ENCODE measurements at places on chromosomes 7 and 10. TPM values are rescaled to one million over a fixed set of nuclear protein-coding genes. Genes with fewer than 3 reads are reported as not detected.

GRCh38 chr10:17617031-17617911, at the start of gene HACD1:
Gene HACD1, minus strand, starts transcription at chr10:17617374. Its CDS starts 35 bp downstream, at chr10:17617339.
- no peaks in the 10 kb centered on the region for H3K36me3 ChIP-seq
- DNase-seq, result peak; percentile 87
- peak within 1 kb of the TSS; percentile 61 for H3K4me3 ChIP-seq
- peak within 1 kb of the TSS; percentile 53 for H3K27ac ChIP-seq
- H3K27me3 ChIP-seq, result no peaks in the 10 kb centered on the region

DNA sequence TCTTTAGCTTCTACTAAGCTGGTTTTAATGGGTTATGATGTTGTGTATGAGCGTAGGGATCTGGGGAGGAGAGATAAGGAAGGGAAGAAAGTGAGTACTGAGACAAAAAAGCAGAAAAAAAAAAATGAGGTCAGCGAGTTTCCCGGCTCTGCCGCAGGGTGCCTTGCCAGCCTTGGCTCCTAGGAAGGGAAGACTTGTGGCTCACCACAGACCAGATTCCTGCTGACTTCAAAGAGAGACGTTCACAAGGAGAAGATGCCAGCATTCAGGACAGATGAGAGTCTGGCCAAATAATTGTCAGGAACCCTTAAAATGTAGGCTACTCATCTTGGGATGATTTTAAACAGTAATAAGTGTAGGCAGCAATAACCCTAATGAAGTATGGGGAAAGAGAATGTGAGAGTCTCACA, 11.4 kb upstream of the FAS start:
- no peaks in the 10 kb centered on the region for H3K36me3 ChIP-seq
- H3K27me3 ChIP-seq, result no peaks in the 10 kb centered on the region
- H3K27ac ChIP-seq, result peak overlapping the region; percentile 20
- H3K4me3 ChIP-seq, result no peak overlapping the region

DNA sequence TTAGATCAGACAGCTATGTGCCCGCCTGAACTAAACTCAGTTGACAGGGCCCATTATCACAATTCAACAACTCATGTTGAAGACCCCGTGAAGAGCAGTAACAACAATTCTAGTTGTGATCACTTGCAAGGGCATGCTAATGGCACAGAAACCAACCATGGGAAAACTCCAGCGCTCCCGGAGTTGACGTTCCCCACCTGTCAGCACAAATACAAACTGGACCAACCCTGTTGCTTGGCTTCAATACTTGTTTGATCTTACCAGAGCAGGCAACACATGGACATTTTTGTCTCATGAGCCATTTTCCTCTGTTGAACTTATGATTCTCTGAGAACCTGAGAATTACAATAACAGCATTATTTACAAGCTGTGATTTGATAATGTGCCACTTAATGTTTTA, 119.0 kb upstream of the LANCL2 start:
- no peaks in the 10 kb centered on the region for H3K27me3 ChIP-seq
- no peak overlapping the region for H3K27ac ChIP-seq
- H3K4me1 ChIP-seq, result no peaks in the 10 kb centered on the region
- DNase-seq, result no peak
- no peak overlapping the region for H3K4me3 ChIP-seq
- no peaks in the 10 kb centered on the region for H3K36me3 ChIP-seq

- no peak for DNase-seq
- H3K27ac ChIP-seq, result no peak overlapping the region
- H3K27me3 ChIP-seq, result no peaks in the 10 kb centered on the region
- H3K4me1 ChIP-seq, result no peaks in the 10 kb centered on the region
- no peaks in the 10 kb centered on the region for H3K36me3 ChIP-seq
Measured at GRCh38 chr7:91039033-91039432, 225.2 kb upstream of the FZD1 start.

GRCh38 chr7:87219545-87220025, at the start of gene TMEM243:
Gene TMEM243, minus strand, starts transcription at chr7:87219732. Its CDS starts 229 bp downstream, at chr7:87219503.
- peaks cover 19% of the 10 kb centered on the region for H3K4me1 ChIP-seq
- no peaks in the 10 kb centered on the region for H3K36me3 ChIP-seq
- DNase-seq, result peak; percentile 85
- H3K27me3 ChIP-seq, result no peaks in the 10 kb centered on the region
- H3K4me3 ChIP-seq, result peak within 1 kb of the TSS; percentile 88

DNA sequence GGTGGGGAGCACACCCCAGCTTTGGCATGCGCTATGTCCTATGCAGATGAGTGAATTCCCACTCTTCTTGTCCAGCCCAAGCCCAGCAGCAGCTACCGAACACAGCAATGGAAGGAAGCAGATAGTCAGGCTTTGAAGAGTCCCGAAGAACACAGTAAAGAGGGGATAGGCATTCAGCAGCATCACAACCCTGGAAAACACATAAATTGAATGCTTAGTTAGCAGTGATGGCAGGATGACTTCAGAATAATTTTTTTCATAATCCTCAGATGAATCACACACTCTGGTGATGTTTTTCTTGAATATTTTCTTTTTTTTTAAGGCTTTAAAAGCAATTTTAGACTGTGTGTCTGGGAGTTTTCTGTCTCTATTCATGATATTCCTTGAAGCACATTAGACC, 95.8 kb downstream of the CFAP58 start:
- H3K27me3 ChIP-seq, result no peaks in the 10 kb centered on the region
- no peaks in the 10 kb centered on the region for H3K36me3 ChIP-seq
- H3K4me1 ChIP-seq, result no peaks in the 10 kb centered on the region
- no peak overlapping the region for H3K4me3 ChIP-seq
- H3K27ac ChIP-seq, result no peak overlapping the region

DNA sequence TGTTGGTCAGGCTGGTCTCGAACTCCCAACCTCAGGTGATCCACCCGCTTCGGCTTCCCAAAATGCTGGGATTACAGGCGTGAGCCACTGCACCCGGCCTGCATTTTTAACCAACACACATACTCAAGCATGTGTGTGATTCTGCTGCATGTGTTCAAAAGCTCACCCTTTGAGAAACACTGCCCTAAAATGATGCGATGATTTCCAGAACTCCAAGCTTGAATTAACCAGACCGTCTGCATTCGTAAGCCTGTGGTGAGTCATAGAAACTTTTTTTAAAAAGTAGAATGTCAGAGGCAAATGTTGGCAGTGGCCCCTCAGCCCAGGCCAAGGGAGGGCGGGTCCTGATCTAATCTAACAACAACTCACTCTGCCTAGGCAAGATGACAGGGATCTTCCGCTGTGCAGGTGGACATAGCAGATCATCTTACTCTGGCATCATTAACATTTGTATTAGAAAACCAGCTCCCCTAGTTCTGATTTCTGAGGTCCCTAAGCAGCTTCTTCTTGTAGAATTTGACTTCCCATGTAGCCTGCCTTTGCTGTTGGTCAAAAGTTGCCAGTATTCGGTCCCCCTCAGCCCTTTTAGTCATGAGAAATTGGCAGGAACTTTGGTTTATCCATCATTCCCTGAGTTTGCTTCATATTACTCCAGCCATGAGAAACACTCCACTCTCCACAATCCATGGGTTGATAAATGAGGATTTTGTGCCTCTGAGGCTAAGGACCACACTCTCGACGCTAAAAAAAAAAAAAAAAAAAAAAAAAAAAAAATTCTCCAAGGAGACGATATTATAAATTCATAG, 190.4 kb downstream of the SKIDA1 start:
- no peak overlapping the region for H3K27ac ChIP-seq
- H3K36me3 ChIP-seq, result no peaks in the 10 kb centered on the region
- no peaks in the 10 kb centered on the region for H3K4me1 ChIP-seq
- no peak overlapping the region for H3K4me3 ChIP-seq

- DNase-seq, result no peak
- no peak overlapping the region for H3K27ac ChIP-seq
- no peaks in the 10 kb centered on the region for H3K4me1 ChIP-seq
- H3K27me3 ChIP-seq, result no peaks in the 10 kb centered on the region
- H3K36me3 ChIP-seq, result no peaks in the 10 kb centered on the region
- H3K4me3 ChIP-seq, result no peak overlapping the region
Measured at GRCh38 chr10:18681971-18682411, 22.8 kb downstream of the ARL5B start.

- peak; percentile 58 for DNase-seq
- peaks cover 22% of the 10 kb centered on the region for H3K4me1 ChIP-seq
- H3K27me3 ChIP-seq, result no peaks in the 10 kb centered on the region
- H3K36me3 ChIP-seq, result no peaks in the 10 kb centered on the region
- H3K4me3 ChIP-seq, result peak overlapping the region; percentile 28
- H3K27ac ChIP-seq, result no peak overlapping the region
Measured at GRCh38 chr10:13834581-13835286, 248.0 kb downstream of the PRPF18 start.

GRCh38 chr7:6420680-6421079, 27.1 kb downstream of the DAGLB start:
- no peak overlapping the region for H3K27ac ChIP-seq
- no peaks in the 10 kb centered on the region for H3K27me3 ChIP-seq
- DNase-seq, result no peak
- H3K4me1 ChIP-seq, result no peaks in the 10 kb centered on the region

DNA sequence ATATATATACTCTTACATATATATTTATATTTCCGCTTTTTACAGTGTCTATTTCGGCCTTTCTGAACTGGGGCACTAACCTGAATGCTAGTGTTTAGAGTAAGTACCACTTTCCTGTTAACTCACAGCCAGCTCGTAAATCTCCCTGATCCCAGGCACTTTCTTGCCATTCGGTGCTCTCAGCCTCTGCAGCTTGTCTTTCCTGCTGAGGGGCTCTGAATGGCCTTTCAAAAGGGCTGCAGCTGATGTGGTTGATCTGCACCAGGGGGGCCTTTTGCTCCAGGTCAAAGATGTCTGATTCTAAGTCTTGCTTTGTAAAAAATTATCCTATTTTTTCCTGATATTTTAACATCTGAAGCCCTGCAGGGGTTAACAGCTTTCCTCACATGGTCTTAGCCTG, 25.5 kb upstream of the HPS1 start:
- no peak overlapping the region for H3K4me3 ChIP-seq
- no peak overlapping the region for H3K27ac ChIP-seq
- H3K27me3 ChIP-seq, result no peaks in the 10 kb centered on the region
- peak; percentile 58 for DNase-seq

DNA sequence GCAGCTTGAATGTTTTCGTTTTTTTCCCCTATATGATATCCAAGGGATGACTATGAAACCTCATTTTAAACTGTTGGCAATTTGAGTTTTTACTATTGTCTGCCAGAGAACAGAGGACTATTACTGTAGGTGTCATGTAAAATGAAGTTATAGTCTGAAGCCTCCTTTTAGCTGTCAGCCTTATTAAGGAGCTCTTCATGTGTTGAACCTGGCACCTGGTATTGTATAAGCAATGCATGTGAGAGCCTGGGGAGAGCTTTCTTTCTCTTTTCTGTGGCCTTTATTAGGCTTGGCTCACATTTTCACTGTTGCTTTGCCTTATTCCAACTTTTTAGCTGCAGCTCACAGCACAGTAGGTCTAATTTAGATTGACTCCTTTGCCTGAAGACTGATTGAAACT, 119.1 kb upstream of the FOXP2 start:
- H3K4me3 ChIP-seq, result no peak overlapping the region
- no peaks in the 10 kb centered on the region for H3K27me3 ChIP-seq
- no peak overlapping the region for H3K27ac ChIP-seq
- no peak for DNase-seq
- H3K4me1 ChIP-seq, result no peaks in the 10 kb centered on the region
- no peaks in the 10 kb centered on the region for H3K36me3 ChIP-seq

GRCh38 chr7:120442838-120443237, 169.9 kb downstream of the KCND2 start:
- H3K27ac ChIP-seq, result no peak overlapping the region
- H3K4me1 ChIP-seq, result no peaks in the 10 kb centered on the region
- H3K4me3 ChIP-seq, result no peak overlapping the region
- no peak for DNase-seq
- no peaks in the 10 kb centered on the region for H3K36me3 ChIP-seq

DNA sequence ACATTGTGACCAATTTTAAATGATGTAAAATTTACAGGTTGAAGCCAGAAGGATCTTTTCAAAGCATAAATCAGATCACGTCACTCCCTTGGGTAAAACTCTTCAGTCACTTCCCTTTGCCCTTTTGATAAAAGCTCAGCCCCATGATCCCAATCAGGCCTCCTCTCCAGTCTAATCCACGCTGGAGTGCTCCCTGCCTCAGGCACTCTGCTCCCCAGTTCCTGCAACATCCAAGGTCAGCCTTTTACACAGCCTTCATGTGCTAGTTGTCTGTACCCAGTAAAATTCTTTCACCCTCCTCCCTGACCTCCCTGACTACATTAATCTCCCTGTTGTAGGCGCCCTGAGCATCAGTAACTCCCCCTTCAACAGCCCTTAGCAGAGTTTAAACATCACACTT, 14.1 kb downstream of the ELMO1 start:
- H3K4me1 ChIP-seq, result no peaks in the 10 kb centered on the region
- no peak for DNase-seq
- H3K36me3 ChIP-seq, result no peaks in the 10 kb centered on the region
- H3K27me3 ChIP-seq, result no peaks in the 10 kb centered on the region

DNA sequence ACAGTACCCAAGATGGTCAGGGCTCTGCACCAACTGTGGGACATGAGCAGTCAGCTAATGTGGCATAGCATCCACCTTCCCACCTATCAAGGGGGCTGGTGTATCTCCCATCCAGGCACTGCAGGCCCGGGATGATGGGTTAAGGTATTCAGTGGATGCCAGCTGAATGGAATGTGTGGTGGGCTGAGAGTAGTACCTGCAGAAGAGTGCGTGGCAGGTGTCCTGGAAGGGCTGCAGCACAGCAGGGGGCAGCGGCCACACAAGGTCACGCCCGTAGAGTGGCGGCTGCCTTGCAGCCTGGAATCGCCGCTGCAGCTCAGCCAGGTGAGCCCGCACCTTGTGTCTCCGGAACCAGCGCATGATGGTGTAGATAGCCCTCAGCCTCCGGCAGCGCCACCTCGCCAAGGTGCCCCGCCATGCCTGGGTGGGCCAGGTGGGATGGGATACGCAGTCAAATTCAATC, 13.3 kb downstream of the MYO1G start:
- H3K27me3 ChIP-seq, result no peaks in the 10 kb centered on the region
- no peaks in the 10 kb centered on the region for H3K36me3 ChIP-seq
- no peak for DNase-seq
- no peak overlapping the region for H3K4me3 ChIP-seq

- peaks cover 5% of the 10 kb centered on the region for H3K36me3 ChIP-seq
- no peaks in the 10 kb centered on the region for H3K4me1 ChIP-seq
- H3K27me3 ChIP-seq, result no peaks in the 10 kb centered on the region
- H3K4me3 ChIP-seq, result no peak overlapping the region
- no peak overlapping the region for H3K27ac ChIP-seq
- DNase-seq, result peak; percentile 27
Measured at GRCh38 chr10:86900955-86901354, 56.5 kb downstream of the MMRN2 start.

GRCh38 chr7:137771679-137772078, 75.1 kb downstream of the DGKI start:
- no peaks in the 10 kb centered on the region for H3K36me3 ChIP-seq
- no peaks in the 10 kb centered on the region for H3K27me3 ChIP-seq
- DNase-seq, result no peak
- H3K4me3 ChIP-seq, result no peak overlapping the region
- no peaks in the 10 kb centered on the region for H3K4me1 ChIP-seq

- H3K27ac ChIP-seq, result no peak overlapping the region
- H3K4me1 ChIP-seq, result no peaks in the 10 kb centered on the region
Measured at GRCh38 chr7:84231157-84231556, 36.6 kb upstream of the SEMA3A start.

GRCh38 chr7:130877991-130878305, 143.9 kb upstream of the KLF14 start:
- H3K4me1 ChIP-seq, result no peaks in the 10 kb centered on the region
- H3K4me3 ChIP-seq, result no peak overlapping the region
- no peak for DNase-seq
- no peak overlapping the region for H3K27ac ChIP-seq
- H3K27me3 ChIP-seq, result no peaks in the 10 kb centered on the region

VWDE gene
- total RNA-seq, result 1.5 TPM

TEX47 gene
- total RNA-seq, result not detected

TMEM213 gene
- 30.2 TPM for total RNA-seq

PNLIPRP3 gene
- not detected for total RNA-seq

EVX1 gene
- not detected for total RNA-seq

FUOM gene
- 17.5 TPM for total RNA-seq

WNT8B gene
- not detected for total RNA-seq

VGF gene
- total RNA-seq, result 0.38 TPM

ZSCAN21 gene
- total RNA-seq, result 12.4 TPM

SFTPA1 gene
- total RNA-seq, result not detected

CCDC136 gene
- total RNA-seq, result 4.2 TPM

MBL2 gene
- total RNA-seq, result not detected

Measured in kidney (tissue), 22 donors.